ENCODE measurements at places on chromosomes 5 and 9.

DNA sequence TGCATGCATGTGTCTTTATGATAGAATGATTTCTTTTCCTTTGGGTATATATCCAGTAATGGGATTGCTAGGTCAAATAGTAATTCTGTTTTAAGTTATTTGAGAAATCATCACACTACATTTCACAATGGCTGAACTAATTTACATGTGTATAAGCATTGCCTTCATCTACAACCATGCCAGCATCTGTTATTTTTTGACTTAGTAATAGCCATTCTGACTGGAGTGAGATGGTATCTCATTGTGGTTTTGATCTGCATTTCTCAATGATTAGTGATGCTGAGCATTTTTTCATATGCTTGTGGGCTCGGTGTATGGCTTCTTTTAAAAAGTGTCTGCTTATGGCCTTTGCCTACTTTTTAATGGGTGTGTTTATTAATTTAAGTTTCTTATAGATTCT is 102.3 kb upstream of the CCDC112 start:
- DNase-seq, result no peak

- DNase-seq, result no peak
These were observed 30.4 kb downstream of the TBC1D2 start for GRCh38 chr9:98225015-98225442.

DNA sequence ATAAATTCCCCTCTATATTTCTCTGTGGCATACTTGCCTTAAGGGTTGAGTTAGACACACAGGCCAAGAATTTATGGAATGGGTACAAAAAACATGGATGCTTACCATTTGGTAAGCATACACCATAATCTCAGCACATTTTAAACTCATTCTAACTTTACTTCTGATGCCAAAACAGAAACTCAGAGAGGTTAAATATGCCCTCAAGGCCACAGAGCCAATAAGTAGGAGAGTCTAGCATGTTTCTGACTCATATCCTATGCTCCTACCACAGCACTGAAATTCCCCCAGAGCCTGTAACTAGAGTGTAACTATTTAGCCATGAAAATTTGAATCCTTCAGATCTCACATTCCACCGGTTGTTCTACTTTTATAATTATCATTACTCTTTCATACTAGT is 559.7 kb downstream of the ACTL7B start:
- peak; percentile 33 for DNase-seq

GRCh38 chr5:31196309-31196708 is 2.8 kb downstream of the CDH6 start:
- DNase-seq, result no peak

- DNase-seq, result no peak
These were observed 10.0 kb upstream of the RETREG1 start for GRCh38 chr5:16626696-16627264.

DNA sequence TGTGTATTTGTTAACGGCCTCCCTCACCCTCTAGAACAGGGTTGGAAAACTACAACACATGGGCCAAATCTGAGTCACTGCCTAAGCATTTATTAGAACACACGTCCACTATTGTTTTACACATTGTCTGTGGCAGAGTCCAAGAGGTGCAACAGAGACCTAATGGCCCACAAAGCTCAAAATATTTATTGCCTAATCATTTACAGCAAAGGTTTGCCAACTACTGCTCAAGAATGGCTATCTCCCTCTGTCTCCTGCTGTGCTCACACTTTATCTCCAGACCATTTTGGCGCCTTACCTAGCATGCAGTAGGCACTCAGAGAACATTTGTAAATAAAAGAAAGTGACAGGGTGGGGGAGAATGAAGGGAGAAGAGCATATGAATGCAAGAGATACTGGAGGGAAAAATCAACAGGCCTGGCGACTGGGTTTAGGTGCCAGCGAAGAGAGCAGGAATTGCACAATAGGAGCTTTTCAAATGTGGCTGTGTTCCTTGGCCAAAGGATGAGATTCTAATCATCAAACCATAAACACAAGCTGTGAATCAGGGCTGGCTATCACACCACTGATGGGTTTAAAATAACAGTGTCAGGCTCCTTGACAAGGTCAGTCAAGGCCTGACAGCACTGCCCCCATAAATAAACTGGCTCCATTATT is 80.3 kb downstream of the EPB41L4A start:
- DNase-seq, result peak; percentile 92
